ENCODE measurements at places on chromosomes 1 and 21.

DNA sequence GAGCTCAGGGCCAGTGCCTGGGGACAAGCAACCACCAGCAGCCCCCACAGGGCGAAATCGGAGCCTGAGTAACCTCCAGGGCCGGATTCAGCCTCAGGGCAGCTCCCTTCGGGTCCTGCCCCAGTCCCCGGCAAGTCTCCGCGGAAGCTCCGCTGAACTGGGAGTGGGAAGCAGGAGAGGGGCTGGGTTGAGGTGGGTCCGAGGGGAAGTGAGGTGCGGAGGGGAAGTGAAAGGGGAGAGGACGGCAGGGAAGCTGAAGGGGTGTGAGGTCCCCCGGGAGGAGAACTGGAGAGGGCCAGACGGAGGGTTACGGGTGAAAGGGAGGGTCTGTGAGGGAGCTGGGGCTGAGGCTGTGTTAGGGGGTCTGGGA is 560 bp downstream of the PADI2 start:
- no peak overlapping the region for H3K4me3 ChIP-seq
- H3K27ac ChIP-seq: no peak overlapping the region
- H3K27me3 ChIP-seq: peaks cover 47% of the 10 kb centered on the region
- H3K36me3 ChIP-seq: no peaks in the 10 kb centered on the region
- DNase-seq: no peak

DNA sequence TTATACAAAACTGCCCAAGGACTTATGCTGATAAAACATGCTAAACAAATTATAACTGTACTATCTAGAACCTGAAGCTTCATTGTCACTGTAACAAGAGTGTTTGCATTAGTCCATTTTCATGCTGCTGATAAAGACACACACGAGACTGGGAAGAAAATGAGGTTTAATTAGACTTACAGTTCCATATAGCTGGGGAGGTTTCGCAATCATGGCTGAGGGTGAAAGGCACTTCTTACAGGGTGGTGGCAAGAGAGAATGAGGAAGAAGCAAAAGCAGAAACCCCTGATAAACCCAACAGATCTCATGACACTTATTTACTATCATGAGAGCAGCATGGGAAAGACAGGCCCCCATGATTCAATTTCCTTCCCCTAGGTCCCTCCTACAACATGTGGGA is 100.4 kb downstream of the SPATA6 start:
- H3K4me1 ChIP-seq: no peaks in the 10 kb centered on the region
- no peak overlapping the region for H3K4me3 ChIP-seq
- no peak overlapping the region for H3K27ac ChIP-seq
- no peak for DNase-seq
- no peaks in the 10 kb centered on the region for H3K36me3 ChIP-seq

DNA sequence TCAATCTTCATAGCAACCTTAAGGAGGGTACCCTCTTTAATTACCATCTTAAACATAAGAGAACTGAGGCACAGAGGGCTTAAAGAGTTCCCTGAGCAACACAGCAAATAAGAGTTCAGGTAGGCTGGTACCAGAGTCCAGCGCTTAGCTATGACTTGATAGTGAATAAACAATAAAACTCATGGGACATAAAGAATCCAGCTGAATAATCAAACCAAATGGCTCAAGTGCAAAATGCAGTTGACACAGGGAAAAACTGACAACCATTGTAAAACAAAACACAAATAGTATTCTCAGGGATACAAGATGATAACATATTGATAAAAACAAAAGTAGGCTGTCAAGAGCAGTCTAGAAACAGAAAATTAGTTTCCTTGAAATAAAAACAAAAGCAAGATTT is 176.9 kb upstream of the HMGB4 start:
- no peaks in the 10 kb centered on the region for H3K36me3 ChIP-seq
- no peaks in the 10 kb centered on the region for H3K4me1 ChIP-seq
- no peak overlapping the region for H3K27ac ChIP-seq
- no peak for DNase-seq
- H3K4me3 ChIP-seq: no peak overlapping the region
- H3K27me3 ChIP-seq: peaks cover 5% of the 10 kb centered on the region

DNA sequence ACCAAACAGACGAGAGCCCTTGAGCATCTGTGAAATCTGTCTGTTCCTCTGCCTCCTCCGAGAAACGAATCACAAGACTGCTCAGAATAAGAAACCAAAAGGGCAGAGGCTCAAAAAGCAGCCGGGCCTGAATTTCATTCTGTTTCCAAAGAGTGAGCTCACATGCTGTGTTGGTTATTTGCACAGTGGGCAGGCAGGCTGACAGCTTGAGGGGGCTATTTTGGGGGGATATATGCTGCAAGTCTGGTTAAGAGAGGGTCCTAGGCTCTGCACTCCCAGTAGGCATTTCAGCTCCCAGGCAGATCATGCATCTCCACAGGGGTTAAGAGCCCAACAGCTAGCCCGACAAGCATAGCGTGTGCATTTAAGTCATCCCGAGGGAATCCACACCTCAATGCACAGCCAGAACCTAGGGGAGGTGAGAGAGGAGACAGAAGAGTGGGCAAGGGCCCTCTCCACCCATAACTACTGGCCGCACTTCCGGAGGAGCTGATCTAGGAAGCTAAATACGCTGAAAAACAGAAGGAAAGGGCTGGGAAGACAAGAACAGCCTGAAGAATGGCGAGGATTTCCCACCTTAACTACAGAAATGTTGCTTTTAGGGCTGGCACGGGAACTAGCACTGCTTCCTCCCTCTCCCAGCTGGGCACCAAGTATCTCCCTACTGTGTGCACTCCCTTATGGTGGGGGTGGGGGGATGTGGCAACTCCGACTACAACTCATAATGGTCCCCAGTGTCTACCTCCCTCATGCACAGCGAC is 3.7 kb downstream of the PGBD5 start:
- H3K27me3 ChIP-seq: peaks cover 54% of the 10 kb centered on the region
- no peak for DNase-seq
- no peaks in the 10 kb centered on the region for H3K36me3 ChIP-seq
- H3K27ac ChIP-seq: no peak overlapping the region
- H3K4me1 ChIP-seq: peaks cover 13% of the 10 kb centered on the region

DNA sequence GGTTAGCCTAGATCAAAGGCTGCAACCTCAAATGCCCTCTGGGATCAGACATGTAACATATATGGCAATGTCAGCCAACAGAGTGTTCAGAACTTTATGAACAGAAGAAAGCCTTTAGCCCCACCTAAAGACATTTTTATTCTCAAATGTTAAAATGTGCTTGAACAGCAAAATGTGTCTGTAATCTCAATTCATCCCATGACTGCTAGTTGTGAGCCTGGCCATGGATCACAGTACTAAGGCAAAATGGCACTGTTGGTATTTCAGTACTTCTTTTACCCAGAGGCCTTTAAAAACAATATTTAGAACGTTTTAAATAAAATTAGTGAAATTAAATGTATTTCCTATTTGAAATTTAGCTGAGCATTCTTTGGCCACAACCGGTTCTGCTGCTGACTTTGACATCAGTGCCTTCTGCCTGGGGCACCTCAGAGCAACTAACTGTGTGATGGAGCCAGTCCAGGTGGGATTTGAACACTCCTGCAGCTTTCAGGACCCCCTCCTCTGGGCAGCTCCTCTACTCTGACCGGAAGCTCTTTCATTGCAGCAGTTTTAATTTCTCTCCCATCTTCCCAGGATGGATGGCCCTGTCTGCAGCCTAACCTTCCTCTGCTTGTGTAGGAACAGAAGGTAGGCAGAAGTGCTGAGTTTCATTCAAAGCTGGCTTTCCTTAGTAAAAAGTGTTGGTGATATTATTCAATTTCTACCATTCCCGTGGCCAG is 68.3 kb upstream of the NFIA start:
- DNase-seq: no peak
- H3K27me3 ChIP-seq: peaks cover 9% of the 10 kb centered on the region
- H3K4me1 ChIP-seq: peaks cover 5% of the 10 kb centered on the region

- no peaks in the 10 kb centered on the region for H3K4me1 ChIP-seq
- H3K4me3 ChIP-seq: no peak overlapping the region
- no peak for DNase-seq
- no peak overlapping the region for H3K27ac ChIP-seq
- H3K36me3 ChIP-seq: no peaks in the 10 kb centered on the region
These were observed 79.2 kb downstream of the RNF220 start for GRCh38 chr1:44484155-44484688.

DNA sequence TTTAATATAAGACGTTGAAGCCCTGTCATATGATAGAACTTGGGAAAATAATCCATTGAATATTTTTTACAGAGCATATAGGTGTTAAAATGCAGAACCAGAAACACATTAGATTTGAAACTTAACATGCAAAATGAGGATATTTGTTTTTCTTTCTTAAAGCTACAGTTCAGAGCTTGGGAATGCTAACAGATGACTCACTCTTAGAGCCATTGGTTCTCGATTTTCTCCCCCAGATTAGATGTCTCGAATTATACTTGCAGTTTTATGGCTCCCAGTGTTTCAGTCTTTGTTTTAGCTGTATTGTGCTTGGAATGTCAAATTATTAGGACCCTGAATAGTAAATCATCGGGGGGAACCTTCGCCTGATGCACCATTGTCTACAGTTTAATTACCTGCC is 575.7 kb upstream of the ZP4 start:
- no peaks in the 10 kb centered on the region for H3K4me1 ChIP-seq
- no peak for DNase-seq
- no peak overlapping the region for H3K4me3 ChIP-seq
- no peak overlapping the region for H3K27ac ChIP-seq
- H3K36me3 ChIP-seq: no peaks in the 10 kb centered on the region
- H3K27me3 ChIP-seq: no peaks in the 10 kb centered on the region

GRCh38 chr1:32363713-32364112 is 1.4 kb downstream of the TSSK3 start:
- peaks cover 6% of the 10 kb centered on the region for H3K27me3 ChIP-seq
- no peak overlapping the region for H3K4me3 ChIP-seq
- H3K36me3 ChIP-seq: peaks cover 26% of the 10 kb centered on the region
- no peak overlapping the region for H3K27ac ChIP-seq
- DNase-seq: no peak
- H3K4me1 ChIP-seq: peaks cover 17% of the 10 kb centered on the region

- no peaks in the 10 kb centered on the region for H3K36me3 ChIP-seq
- H3K27ac ChIP-seq: no peak overlapping the region
- H3K4me1 ChIP-seq: no peaks in the 10 kb centered on the region
- DNase-seq: no peak
- no peak overlapping the region for H3K4me3 ChIP-seq
These were observed 1264.3 kb upstream of the ADGRL2 start for GRCh38 chr1:80536461-80536860.

All from activated T-helper 1 cell treated with anti-CD3 and anti-CD28 coated beads, Interleukin-12 subunit alpha, Interleukin-12 subunit beta, Interleukin-2, Interleukin-4 antibody, amounts not matched to agents 30 ng/mL and 10 ng/mL and 1 ng/mL, durations not matched to agents 14 hours and 24 hours and 36 hours (primary cell).